ENCODE measurements at places on chromosomes 12 and 14.
A peak's percentile ranks its signal among the peaks of the same experiment; 100 is the strongest.

DNA sequence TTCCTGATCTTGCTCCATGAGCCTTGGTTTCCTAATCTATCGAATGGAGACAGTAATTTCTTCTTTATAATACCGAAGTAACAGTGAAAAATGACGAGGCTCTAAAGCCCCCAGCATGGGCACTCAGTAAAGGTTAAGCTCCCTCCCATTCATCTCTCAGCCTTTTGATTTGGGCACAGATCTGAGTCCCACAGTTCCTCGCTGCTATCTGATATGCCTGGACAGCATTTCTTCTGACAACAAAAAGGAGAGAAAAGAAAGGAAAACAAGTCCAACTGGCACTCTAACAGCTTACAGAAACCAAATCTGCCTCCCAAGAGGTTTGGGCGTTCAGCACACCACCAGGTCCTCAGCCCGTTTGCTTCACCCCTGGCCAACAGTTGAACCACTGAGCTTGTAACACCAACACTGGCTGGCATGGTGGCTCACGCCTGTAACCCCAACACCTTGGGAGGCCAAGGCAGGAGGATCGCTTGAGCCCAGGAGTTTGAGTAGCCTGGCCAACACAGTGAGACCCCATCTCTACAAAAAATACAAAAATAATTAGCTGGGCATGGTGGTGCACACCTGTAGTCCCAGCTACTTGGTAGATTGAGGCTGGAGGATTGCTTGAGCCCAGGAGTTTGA is 19.5 kb downstream of the CCDC88C start:
- no peak overlapping the region for H3K4me3 ChIP-seq
- H3K27ac ChIP-seq: peak overlapping the region; percentile 74
- no peak for DNase-seq
- no peaks in the 10 kb centered on the region for H3K27me3 ChIP-seq
- peaks cover 12% of the 10 kb centered on the region for H3K36me3 ChIP-seq
- peaks cover 51% of the 10 kb centered on the region for H3K4me1 ChIP-seq

DNA sequence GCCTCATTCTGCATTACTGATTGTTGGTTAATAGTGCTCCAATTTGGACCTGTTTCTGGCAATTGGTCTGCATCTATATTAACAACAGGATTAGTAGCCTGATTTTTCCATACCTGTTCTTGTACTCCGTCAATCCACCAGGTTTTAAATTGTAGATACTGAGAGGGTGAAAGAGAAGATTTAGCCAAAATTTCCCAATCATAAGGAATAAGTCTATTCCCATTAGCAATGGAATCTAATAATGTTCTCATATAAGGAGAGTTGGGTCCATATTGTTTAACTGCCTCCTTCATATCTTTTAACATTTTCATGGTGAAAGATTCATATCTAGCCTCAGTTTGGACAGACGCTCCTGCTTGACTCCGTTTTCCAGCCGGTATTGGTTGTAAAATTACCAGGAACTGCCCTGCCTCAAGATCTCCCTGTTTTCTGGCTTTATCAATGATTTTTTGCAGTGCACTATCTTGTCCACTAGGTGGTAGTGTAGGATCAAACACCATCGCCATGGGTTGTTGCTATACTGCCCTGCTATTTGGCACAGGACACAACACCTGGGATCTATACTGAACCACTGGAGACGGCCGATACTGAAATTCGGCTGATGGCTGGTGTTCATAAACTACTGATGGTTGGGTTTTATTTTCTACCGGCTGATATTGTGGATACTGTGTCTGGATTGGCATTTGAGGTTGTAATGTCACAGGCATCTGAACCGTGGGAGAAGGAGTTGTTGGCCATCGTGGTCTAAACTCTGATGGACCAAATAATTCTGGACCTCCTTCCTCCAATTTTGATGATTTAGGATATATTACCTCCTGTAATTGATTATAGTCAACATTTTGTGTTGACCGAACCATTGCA is 25.2 kb downstream of the DHRS4L2 start:
- peak; percentile 69 for DNase-seq
- peak overlapping the region; percentile 17 for H3K27ac ChIP-seq
- H3K4me1 ChIP-seq: peaks cover 47% of the 10 kb centered on the region
- H3K36me3 ChIP-seq: peaks cover 9% of the 10 kb centered on the region

- DNase-seq: peak; percentile 67
- H3K4me3 ChIP-seq: no peak overlapping the region
- no peaks in the 10 kb centered on the region for H3K27me3 ChIP-seq
- peak overlapping the region; percentile 76 for H3K27ac ChIP-seq
Measured at GRCh38 chr14:67186789-67187584, 2.3 kb upstream of the GARIN2 start.

DNA sequence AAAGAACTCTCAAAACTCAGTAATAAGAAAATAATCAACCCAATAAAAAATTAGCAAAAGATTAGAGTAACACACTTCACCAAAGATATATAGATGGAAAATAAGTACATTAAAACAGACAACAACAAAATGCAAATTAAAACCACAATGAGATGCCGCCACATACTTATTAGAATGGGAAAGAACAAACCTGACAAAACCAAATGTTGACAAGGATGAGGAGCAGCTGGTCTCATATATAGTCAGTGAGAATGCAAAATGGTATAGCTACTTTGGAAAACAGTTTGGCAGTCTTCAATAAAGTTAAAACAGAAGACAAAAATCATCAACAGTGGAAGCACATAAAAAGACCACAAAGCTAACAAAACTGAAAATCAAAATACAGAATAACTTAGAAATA is 29.1 kb downstream of the CRY1 start:
- H3K4me1 ChIP-seq: no peaks in the 10 kb centered on the region
- DNase-seq: no peak
- H3K36me3 ChIP-seq: no peaks in the 10 kb centered on the region
- H3K27ac ChIP-seq: no peak overlapping the region
- no peaks in the 10 kb centered on the region for H3K27me3 ChIP-seq
- H3K4me3 ChIP-seq: no peak overlapping the region

DNA sequence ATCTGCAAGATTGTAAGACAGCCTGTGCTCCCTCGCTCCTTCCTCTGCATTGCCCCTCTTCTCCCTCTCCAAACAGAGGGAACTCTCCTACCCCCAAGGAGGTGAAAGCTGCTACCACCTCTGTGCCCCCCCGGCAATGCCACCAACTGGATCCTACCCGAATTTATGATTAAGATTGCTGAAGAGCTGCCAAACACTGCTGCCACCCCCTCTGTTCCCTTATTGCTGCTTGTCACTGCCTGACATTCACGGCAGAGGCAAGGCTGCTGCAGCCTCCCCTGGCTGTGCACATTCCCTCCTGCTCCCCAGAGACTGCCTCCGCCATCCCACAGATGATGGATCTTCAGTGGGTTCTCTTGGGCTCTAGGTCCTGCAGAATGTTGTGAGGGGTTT is 37.4 kb downstream of the DAD1 start:
- peaks cover 17% of the 10 kb centered on the region for H3K4me1 ChIP-seq
- no peak overlapping the region for H3K4me3 ChIP-seq
- H3K27ac ChIP-seq: no peak overlapping the region

DNA sequence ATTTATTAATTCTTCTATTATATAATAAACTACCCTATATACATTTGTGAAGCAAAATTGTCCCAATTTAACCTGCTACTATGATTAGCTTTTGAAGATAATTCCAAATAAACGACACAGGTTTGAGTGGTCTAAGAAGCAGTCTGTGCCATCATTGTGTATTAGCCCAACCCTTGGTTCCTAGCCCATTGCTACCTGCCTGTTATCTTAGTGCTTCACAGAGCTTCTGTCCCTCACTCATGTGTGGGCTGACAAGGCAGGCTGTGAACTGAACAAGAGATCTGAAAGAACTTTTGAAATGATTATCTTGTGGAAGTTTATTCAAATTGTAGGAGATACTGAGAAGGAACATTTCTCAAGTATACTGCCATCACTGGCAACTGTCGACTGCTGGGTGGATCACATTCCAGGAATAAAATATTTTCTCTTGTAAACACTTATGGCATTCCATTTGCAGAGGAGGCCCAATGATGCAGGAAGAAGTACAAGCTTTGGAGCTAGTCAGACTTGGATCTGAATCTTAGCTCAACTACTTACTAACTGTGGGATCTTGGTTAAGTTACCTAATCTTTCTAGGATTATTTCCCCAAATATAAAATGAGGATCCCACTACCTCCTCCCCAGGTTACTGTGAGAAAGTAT is 7.8 kb upstream of the MTERF2 start:
- H3K4me1 ChIP-seq: no peaks in the 10 kb centered on the region
- no peak overlapping the region for H3K4me3 ChIP-seq
- peaks cover 41% of the 10 kb centered on the region for H3K36me3 ChIP-seq
- no peaks in the 10 kb centered on the region for H3K27me3 ChIP-seq

DNA sequence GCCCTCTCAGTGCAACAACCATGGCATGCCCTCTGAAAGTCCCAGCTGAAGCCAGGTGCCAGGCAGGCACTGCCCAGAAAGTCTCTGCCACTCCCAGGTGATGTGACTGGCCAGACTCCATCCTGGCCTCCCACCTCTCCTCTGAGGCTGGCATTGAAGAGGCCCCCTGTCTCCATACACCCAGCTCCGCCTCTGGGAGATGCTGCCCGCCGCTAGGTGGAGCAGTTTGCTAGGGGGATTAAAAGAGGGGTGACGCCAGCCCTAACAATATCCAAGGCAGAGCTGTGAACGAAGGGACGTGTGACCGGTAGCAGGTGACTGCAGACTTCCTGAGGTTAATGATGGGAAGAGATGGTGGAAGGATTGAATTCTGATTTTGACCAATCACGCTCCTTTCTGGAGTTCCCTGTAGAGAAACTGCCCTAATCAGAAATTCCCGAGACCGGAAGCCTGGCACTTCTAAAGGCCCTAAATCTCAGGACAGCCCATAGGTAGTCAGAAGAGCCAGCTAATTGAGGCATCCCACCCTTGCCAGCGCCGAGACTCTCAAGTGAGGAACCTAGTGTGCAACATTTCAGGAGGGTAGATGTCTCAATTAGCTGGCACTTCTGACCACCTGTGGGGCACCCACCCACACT is 8.3 kb upstream of the PLEK2 start:
- H3K4me3 ChIP-seq: no peak overlapping the region
- peaks cover 11% of the 10 kb centered on the region for H3K27me3 ChIP-seq
- no peaks in the 10 kb centered on the region for H3K4me1 ChIP-seq

- DNase-seq: no peak
- no peaks in the 10 kb centered on the region for H3K4me1 ChIP-seq
- peaks cover 6% of the 10 kb centered on the region for H3K27me3 ChIP-seq
Measured at GRCh38 chr12:31629756-31630732, 29.4 kb upstream of the ETFBKMT start.

DNA sequence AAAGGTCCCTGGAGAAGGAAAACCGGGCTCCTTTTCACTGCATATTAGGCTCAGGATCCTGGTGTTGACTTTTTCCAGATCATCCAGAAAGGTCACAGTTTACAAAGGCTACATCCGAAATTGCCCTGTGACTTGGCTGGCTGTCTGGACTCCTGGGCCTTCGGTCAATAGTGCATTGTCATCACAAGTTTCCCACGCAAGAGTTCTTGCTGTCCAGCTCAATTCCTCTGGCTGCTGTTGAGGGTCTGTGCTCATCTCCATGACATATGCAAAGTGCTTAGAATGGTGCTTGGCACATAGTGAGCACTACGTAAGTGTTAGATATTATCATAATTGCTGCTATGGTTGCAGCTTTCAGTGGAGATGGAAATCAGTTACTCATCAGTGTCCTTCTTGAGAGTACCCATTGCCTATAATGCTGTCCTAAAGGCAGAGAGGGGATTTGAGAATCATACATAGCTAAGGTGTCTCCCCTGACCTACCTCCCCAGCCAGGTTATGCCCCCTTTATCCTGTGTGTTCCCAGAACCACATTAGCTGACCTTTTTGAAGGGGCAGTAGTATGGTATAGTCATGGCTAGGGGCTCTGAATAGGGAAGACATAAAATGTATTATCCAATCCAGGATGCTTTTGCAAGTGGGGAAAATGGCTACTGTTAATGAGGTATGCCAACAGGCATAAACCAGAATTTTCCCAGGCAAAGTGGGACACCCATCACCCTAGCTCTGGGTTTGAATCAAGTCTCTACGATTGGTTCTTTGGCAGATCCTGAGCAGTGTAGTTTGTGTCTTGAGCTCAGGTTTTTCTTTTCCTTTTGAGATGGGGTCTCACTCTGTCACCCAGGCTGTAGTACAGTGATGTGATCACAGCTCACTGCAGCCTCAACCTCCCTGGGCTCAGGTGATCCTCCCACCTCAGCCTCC is 132.0 kb upstream of the CCND2 start:
- no peak overlapping the region for H3K4me3 ChIP-seq
- H3K27ac ChIP-seq: peak overlapping the region; percentile 83
- DNase-seq: no peak
- no peaks in the 10 kb centered on the region for H3K27me3 ChIP-seq
- peaks cover 20% of the 10 kb centered on the region for H3K4me1 ChIP-seq

DNA sequence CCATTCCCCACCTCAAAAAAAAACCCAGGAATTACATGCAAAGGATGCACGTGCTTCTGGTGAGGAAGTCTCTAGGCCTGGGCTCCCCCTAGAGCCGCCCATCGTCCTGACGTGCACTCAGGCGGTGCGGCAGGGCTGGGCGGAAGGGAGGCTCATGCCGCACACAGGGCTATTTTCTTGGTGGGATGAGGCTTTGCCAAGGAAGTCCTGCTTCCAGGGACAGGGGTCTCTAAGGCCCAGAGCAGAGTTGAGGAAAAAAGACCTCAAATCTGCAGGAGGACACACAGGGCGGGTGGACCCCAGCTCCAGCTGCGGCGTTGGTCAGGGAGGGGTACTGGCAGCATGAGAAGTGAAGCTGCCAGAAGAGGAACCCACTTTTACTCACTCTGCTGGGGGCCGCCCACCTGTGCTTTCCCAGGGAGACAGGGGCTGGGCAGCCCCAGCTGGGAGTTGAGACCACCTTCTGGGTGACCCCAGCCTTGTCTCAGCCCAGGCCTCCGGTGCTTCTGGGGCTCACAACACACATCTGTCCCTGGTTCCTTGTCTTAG is 4.2 kb downstream of the RHOF start:
- H3K4me1 ChIP-seq: peaks cover 56% of the 10 kb centered on the region
- no peak for DNase-seq
- no peaks in the 10 kb centered on the region for H3K27me3 ChIP-seq

DNA sequence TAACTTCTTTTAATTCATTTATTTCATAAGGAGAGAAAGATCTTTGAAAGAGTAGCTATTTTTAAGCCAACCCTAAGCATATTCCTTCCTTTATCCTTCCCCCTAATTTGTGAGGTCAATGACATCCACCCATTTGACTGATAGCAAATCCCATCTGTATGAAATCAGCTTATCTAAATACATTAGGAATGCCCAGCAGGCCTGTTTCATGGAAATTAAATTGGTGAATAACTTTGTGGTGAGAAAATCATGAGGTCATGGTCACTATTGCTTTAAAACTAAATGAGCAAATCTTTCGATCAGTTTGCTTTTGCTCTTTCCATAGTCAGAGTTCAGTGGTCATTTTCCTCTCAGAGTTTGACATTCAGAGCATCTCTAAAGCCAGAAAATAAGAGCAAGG is 256.6 kb downstream of the CPNE8 start:
- no peak overlapping the region for H3K27ac ChIP-seq
- H3K4me3 ChIP-seq: no peak overlapping the region
- no peaks in the 10 kb centered on the region for H3K36me3 ChIP-seq
- H3K4me1 ChIP-seq: no peaks in the 10 kb centered on the region

- no peak overlapping the region for H3K4me3 ChIP-seq
- H3K4me1 ChIP-seq: peaks cover 8% of the 10 kb centered on the region
- DNase-seq: no peak
- H3K27me3 ChIP-seq: no peaks in the 10 kb centered on the region
Measured at GRCh38 chr14:38199076-38199475, 8.6 kb upstream of the SSTR1 start.

Data from DND-41 (cell line).